HFFc6 (cell line): ENCODE measurements at places on chromosomes 12 and 14. TPM values are rescaled to one million over a fixed set of nuclear protein-coding genes. Genes with fewer than 3 reads are reported as not detected.

SYCP3 gene
- total RNA-seq = not detected in 3 replicates

DNA sequence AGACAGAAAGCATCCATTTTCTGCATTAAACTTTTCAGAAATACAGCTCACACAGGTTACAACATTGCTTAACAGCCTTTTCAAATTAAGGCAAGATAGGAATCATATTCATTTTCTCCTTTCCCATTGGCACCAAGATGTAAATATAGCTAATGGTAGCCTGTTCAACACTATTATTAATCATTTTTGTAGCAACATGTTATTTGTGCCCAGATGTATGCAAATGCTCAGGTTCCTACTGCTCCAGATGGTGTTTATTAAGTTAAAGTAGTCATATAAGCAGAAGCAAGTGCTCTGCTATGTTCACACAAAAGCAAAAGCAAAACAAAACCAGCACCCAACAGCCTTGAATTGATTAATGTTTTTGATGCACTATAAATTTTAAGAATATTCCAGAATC is 1110.6 kb downstream of the SLC6A15 start:
- H3K27ac ChIP-seq = no peak overlapping the region
- no peak overlapping the region for H3K4me3 ChIP-seq
- H3K27me3 ChIP-seq = no peaks in the 10 kb centered on the region
- DNase-seq = no peak
- no peaks in the 10 kb centered on the region for H3K4me1 ChIP-seq

DNA sequence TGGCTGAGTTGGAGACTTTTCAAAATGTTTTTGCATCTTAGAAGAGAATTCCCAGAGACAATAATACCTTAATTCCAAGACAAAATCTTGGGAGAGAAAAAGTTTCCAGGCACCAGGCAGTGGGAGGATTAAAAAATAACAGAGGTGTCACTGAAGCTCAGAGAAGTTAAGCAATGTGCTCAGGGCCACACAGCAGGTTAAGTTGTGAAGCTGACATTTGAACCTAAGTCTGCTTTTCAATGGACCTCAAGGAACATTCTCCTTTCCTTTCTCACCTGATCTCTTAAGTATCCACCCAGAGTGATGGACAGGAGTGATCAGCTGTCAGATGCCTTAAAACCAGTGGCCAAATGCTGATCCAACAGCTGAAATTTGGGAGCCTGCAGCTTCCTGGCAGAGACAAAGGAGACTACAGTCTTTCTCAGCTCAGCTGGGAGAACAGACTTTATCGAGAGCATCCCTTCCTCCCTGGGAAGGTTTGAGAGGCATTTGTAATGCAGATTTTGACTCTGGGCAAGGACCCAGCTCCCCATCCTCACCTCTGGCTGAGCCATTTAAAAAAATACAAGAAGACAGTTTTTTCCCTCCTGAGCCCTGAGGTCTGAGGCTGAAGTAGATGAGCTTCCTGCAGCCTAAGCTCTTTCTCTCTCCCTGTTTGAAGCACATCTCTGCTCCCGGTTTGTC is 174.9 kb upstream of the RPH3A start:
- no peak for DNase-seq
- no peak overlapping the region for H3K4me3 ChIP-seq
- no peaks in the 10 kb centered on the region; the same call in 1 of the 2 replicates for H3K36me3 ChIP-seq
- H3K27me3 ChIP-seq = no peaks in the 10 kb centered on the region; the same call in 1 of the 2 replicates

DNA sequence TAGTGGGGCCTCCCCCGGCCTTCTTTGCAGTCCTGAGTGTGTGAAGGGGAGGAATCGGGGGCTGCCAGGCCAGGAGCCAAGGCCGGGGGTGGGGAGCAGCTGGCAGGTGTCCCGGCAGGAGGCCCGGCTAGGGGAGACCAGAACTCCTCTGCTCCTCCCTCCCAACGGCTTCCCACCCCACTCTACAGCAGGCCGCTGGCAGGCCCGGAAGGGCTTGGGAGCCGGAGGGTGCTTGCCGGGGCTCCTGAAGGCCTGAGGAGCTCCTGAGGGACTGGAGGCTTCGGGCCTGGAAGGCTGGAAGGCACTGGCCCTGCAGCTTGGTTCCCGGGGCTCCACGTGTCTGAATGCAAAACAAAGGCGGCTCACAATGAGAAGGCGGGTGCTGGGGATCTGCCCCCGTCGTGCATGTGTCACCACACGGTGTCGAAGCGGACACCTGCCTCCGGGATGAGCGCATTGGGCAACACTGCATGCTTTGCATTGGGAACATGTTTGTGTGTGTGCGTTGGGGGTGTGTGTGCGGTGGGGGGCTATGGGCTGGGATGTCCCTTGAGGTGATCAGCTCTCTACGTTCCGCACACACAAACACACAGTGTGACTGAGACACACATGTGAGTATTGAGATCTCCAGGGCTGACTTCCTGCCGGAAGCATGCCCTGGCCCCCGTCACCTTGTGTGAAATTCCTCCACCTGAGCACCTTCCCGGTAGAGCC is 30.9 kb upstream of the ANKRD9 start:
- H3K4me3 ChIP-seq = no peak overlapping the region
- no peaks in the 10 kb centered on the region for H3K36me3 ChIP-seq
- DNase-seq = no peak
- H3K27ac ChIP-seq = no peak overlapping the region
- H3K27me3 ChIP-seq = peaks cover 9% of the 10 kb centered on the region

DNA sequence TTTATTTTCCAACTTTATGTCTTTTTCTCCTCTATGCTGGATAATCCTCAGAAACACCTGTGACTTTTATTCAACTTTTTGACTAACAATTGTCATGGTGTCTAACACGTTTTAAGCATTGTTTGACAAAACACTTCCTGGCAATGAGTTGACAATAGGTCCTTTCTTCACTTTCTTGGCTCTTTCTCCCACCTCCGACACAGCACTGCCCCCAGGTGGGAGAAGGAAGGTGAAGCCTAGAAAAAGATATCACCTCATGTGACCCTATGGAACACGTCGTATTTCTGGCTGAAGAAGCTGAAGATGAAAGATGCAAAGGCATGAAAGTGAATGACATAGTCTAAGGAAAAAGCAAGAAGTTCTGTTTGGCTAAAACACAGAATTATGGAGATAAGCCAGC is 430.0 kb downstream of the ETNK1 start:
- no peaks in the 10 kb centered on the region for H3K27me3 ChIP-seq
- no peaks in the 10 kb centered on the region for H3K36me3 ChIP-seq
- H3K4me3 ChIP-seq = no peak overlapping the region
- H3K4me1 ChIP-seq = no peaks in the 10 kb centered on the region

GRCh38 chr14:88323523-88324199 is 592 bp upstream of the KCNK10 start:
- H3K27ac ChIP-seq = no peak overlapping the region
- peaks cover 27% of the 10 kb centered on the region for H3K27me3 ChIP-seq
- no peaks in the 10 kb centered on the region for H3K4me1 ChIP-seq
- DNase-seq = no peak
- H3K36me3 ChIP-seq = no peaks in the 10 kb centered on the region

DNA sequence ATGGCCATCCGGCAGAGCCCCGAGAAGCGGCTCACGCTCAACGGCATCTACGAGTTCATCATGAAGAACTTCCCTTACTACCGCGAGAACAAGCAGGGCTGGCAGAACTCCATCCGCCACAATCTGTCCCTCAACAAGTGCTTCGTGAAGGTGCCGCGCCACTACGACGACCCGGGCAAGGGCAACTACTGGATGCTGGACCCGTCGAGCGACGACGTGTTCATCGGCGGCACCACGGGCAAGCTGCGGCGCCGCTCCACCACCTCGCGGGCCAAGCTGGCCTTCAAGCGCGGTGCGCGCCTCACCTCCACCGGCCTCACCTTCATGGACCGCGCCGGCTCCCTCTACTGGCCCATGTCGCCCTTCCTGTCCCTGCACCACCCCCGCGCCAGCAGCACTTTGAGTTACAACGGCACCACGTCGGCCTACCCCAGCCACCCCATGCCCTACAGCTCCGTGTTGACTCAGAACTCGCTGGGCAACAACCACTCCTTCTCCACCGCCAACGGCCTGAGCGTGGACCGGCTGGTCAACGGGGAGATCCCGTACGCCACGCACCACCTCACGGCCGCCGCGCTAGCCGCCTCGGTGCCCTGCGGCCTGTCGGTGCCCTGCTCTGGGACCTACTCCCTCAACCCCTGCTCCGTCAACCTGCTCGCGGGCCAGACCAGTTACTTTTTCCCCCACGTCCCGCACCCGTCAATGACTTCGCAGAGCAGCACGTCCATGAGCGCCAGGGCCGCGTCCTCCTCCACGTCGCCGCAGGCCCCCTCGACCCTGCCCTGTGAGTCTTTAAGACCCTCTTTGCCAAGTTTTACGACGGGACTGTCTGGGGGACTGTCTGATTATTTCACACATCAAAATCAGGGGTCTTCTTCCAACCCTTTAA is 1.5 kb downstream of the FOXG1 start:
- H3K36me3 ChIP-seq = no peaks in the 10 kb centered on the region
- peaks cover 15% of the 10 kb centered on the region for H3K4me1 ChIP-seq
- no peak overlapping the region for H3K27ac ChIP-seq
- DNase-seq = no peak

DNA sequence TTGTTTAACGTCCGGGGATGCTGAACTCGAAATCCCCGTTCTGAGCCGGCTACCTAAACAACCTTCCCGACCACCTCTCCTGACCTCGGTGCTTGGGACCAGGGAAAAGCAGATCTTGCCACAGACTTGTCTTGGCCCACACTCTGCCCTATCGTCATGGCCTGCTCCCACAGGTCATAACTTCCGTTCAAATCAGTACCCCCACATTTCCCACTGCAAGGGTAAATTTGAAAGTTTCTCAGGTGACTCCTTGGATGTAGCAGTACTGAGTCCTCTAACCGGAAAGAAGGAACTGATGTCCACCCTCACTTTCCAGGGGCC is 612 bp upstream of the RBM23 start:
- peak overlapping the region; percentile 100 for H3K4me3 ChIP-seq
- H3K27ac ChIP-seq = peak overlapping the region; percentile 100
- H3K27me3 ChIP-seq = peaks cover 9% of the 10 kb centered on the region
- peaks cover 55% of the 10 kb centered on the region for H3K4me1 ChIP-seq
- H3K36me3 ChIP-seq = peaks cover 68% of the 10 kb centered on the region
- no peak for DNase-seq

GRCh38 chr12:9260931-9261330 is 52.7 kb upstream of the PZP start:
- no peak overlapping the region for H3K4me3 ChIP-seq
- H3K4me1 ChIP-seq = no peaks in the 10 kb centered on the region
- DNase-seq = no peak
- H3K27ac ChIP-seq = no peak overlapping the region
